Activated CD4-positive, alpha-beta T cell treated with anti-CD3 and anti-CD28 coated beads, Interleukin-2, amount 50 U/mL, for 24 hours (primary cell): ENCODE measurements at places on chromosomes 13 and 19.

DNA sequence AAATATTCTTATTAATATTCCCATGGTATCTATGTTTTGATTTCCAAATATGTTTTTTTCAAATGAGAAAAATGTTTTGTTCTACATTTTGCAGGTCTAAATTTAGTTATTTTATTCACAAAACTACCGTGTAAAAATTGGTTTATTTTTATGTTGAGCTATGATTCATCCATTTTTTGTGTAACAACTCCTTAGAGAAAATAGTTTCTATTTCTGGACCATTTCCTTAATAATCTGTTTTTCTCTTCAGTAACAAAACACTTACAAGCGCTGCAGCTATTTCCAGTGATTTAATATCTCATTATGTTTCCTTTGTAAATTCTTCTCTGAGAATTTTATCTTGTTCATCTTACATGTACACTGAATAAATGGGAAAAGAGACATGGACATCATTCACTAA lies 550.7 kb upstream of the SLITRK5 start:
- no peak for DNase-seq

DNA sequence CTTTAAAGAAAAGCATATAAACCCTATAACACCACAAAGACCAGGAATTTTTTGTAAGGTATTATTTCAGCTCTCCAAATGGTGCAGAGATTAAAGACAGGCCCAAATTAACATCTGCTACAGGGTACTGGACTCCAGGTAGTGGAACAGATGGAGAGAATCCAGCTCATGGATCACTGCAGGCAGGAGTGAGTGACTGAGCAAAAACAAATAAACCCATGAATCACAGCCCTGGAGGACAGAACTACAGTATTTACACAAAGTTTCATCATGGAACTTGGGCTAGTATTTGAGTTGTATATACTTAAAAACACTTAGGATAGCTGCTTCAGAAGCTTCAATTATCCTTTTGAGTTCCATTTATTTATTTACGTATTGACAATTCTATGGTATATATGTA lies 132.8 kb upstream of the SPRY2 start:
- DNase-seq: no peak

DNA sequence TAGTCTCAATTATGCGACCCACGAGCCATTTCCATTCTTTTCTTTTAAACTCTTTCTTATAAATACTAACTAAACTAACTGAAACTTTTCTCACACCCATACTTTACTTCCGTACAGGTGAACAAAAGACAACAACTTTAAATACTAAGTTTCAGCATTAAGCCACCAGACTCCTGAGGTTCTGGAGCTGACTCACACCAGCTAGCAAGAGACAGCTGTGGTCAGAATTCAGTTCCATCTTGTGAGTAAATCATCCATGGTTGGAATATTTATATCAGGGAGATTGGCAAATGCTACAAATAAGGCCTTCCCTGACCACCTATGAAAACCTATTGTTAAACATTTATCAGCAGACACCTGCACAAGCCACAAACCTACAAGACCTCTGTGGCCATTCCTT lies 897.0 kb downstream of the EFNB2 start:
- DNase-seq: no peak

DNA sequence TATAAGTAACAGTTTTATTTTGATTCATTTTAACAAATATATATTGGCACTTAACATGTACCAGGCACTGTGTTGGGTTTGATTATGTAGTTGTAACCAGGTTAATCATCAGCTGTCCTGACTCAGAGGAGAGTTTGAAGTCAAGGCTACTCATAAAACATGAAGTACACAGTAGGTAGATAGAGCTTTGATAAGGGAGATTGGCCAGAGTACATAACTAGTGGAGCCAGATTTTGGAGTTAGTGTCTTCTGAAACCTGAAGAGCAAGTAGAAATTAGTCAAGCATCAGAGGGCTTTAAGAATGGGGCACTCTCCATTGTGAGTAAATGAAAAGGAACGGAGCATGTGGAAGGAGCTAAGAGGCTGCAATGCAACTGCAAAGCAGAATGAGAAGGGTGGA lies 333.9 kb downstream of the RFC3 start:
- DNase-seq: no peak

DNA sequence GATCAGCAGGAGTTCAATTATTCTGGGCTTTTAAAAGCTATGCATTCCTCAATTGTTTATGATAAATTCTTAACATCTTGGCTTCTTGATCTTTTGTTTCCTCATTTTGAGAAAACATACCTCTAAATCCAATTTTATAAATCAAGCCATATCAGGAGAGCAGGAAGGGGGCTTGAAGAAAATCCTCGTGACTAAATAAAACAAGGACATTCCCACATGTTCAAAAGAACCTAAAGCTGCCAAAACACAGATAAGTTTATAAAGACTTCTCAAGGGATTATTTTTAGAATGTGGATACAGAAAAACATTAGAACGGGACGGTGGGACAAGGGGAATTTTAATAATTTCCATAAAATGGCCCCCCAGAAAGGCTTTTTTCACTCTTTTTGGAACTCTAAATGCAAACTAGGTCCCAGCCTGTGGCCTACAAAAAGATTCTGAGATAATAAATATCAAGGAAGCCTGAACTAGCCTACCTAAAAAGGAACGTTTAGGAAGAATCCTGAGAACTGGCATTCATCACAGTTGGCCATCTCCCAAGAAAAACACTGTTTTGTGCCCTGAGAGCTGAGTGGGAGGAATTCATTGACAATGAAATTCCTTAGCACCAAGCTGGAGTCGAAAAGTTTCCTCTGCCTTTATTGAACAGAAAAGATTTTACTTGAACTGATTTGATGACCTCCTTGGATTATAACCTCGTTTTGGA lies 30.1 kb downstream of the ZAR1L start:
- DNase-seq: no peak

DNA sequence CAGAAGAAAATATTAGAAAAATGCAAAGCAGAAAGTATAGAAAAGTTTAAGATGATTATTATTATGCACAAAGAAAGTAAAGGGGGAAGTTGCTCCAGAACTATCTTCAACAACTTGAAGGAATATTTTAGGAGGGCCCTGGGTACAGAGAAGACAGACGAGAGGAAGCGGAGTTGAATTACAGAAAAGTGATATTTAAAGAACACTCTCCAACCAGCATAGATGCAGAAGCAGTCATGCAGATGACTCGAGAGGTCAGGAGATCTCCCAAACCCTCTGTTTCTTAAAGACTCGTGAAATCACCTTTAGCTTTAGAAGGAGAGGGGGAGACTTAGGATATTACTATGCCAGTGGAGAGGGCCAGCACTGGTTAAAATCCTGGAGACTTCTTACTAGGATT lies 8.5 kb upstream of the SHISA2 start:
- DNase-seq: no peak

DNA sequence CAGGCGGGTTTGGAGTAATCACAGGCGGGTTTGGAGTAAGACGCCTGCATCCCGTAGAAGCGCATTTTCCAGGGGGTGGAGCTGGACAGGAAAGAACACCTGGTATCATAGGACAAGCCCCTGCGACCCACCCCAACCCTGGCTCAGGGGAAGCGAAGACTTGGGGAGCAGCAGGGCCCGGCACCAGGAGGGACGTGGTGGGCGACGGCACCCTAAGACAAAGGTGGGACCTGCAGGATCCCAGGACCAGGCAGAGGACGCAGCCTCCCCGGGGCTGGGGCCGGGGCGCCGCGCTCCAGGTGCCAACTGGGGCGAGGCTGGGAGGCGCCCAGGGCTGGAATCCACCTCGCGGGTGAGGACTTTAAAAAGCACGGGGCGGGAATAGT lies 520 bp downstream of the ZNF600 start:
- DNase-seq: no peak

DNA sequence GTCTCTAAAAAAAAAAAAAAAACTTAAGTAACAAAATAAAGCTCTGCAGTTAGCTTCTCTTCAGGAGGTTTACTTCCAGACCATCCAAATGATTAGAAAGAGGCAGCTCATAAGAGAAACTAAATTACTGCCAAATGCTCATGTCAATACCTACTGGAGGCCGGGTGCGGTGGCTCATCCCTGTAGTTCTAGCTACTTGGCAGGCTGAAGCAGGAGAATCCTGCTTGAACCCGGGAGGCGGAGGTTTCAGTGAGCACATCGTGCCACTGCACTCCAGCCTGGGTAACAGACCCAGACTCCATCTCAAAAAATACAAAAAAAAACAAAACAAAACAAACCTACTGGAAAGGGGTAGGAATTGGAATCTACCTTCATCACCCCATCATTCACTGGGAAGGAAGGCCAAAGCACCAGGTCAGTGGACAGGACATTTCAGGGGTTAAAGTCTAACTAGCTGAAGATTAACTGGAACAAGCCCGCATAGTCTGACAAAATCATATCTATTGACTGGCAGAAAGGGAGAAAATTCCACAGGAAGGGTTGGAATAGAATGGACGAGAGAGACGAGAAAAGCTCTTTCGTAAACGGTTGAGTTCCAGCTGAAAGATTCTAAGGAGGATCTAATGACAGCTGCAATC lies 1.3 kb downstream of the ZFP14 start:
- no peak for DNase-seq

DNA sequence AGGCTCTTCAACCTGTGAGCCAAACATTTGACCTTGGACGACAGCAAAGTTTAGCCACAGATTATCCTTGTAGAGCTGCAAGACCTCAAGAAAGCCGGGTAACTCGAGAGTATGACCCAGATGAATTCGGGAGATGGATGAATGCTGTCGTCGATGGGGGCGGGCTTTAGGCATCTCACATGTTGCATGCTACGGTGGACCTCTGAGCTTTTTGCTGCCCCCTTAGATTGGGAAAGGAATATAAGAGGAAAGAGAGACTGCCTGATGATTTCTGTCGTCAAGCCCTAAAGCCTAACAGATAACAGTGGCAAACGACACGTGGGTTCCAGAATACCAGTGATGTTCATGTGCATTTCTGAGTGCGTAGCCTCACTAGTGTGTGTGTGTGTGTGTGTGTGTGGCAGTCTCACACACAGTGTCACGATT lies 730 bp upstream of the ABCC4 start:
- no peak for DNase-seq

DNA sequence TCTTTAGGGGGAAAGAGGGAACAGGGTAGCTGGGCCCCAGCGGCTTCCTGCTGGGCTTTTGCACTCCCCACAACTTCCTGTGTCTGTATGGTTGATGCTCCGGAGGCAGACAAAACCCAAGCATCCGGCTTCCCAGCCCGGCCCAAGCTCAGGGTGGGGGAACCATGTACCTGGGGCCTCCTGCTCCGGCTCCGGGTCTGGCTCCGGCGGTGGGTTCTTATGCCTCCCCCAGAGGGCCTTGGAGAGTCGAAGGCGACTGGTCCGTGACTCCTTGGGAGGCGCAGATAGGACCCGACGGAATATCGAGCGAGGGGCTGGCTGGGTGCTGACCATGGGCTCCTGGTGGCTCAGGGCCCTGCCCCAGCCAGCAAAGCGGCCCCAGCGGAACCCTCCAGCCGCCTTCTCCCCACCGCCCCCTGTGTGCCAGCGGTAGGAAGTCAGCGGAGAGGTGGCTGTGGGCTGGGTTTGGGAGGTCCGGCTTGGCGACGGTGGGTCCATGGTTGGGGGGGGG lies 428 bp downstream of the RASAL3 start:
- peak; percentile 67 for DNase-seq

DNA sequence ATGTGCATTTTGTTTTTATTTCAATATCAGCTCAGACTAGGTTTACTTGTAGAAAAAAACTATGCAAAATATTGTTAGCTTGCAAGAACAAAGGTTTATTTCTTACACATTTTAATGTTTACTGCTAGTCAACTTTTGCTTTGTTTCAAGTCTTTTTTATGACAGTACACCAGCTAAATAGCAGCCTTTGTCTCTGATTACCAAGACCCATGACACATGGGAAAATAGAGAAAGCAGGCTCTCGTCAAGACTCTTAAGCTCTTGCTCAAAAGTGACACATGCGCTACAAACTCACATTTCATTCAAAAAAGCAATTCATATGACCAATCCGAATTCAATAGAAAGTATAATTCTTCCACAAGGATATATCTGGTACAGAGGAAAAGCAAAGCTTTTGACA lies 642.3 kb upstream of the SLITRK1 start:
- no peak for DNase-seq

DNA sequence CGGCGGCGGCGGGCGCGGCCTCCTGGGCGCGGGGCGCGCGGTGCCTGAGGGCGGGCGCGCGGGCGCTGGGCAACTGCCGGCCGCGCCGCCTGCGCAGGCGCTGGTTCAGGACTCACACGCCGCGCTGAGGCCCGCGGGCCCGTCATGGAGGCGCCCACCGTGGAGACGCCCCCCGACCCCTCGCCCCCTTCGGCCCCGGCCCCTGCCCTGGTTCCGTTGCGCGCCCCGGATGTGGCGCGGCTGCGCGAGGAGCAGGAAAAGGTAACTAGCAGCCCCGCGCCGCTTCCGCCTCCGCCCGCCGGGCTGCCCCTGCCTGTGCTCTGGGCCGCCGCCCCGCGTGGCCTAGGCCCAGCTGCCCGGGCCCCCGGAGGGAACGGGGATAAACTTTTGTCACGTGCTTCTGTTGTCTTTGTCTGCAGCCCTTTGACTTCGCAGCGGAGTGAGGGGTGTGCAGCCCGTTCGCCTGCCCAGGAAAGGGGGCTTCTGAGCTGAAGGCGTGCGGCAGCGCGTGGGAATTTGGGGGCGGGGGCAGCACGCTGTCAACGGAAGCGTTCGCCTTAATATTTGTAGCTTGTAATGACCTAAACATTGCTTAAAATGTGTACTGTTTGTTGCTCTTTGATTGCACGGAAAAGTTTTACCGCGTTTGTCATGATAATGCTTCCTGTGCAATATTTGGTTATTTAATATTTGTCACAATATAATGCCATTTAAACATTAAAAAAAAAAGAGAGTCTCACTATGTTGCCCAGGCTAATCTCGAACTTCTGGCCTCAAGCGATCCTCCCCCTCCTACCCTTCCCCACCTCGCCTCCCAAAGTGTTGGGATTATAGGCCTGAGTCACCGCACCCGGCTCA lies 594 bp downstream of the URI1 start:
- DNase-seq: peak; percentile 59

GRCh38 chr19:51407511-51408131 lies 9.8 kb downstream of the SIGLEC10 start:
- DNase-seq: no peak

DNA sequence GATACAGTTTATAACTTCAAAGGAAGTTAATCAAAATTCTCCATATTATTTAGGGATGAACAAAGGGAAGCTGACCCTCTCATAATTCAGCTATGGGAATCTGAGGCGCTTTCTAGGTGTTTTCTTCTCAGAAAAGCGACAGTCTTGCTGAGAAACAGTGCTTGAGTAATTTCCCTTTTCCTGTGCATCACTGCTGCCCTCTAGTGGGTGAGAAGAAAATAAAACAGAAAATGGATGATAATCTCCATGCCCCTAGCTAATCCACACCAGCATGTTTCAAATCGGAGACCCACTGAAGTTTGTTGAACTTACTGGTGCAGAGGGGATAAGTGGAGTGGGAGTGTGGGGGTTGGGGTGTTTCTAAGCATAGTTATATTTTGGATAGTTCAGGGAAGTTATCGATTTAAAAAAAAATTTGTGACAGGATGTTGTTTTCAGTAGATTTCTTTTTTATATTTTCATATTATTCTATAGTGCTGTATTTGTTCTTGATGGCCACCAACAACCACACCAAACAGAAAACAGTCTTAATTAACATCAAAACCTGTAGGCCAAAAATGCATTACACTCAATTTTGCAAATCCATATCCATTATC lies 21.4 kb downstream of the LCP1 start:
- DNase-seq: no peak
